ENCODE measurements at places on chromosomes 12 and 14.

- no peak for DNase-seq
These were observed 52.5 kb downstream of the RNF34 start for GRCh38 chr12:121452340-121452984.

GRCh38 chr12:94872007-94872653, 131.4 kb downstream of the NDUFA12 start:
- DNase-seq: no peak

GRCh38 chr12:50344245-50344644, 52.2 kb downstream of the FAM186A start:
- DNase-seq: no peak

DNA sequence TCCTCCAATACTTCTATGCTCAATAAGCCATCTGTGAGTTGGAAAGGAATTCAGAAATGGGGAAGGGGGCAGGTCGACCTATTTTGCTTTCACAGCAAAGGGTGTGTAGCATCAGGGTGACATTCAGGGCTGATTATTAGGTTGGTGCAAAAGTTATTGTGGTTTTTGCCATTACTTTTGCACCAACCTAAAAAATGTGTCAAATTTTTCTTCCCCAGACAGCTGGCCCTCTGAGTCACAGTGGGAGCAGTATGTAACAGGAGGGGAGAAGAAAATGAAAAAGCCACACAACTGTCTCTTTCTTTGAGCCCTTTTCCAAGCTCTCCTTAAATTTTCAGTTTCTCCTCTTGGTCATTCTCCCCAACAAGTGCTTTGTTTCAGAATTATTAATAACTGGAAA, 47.1 kb upstream of the GZMB start:
- DNase-seq: no peak

GRCh38 chr14:58823312-58823711, 185.6 kb downstream of the DACT1 start:
- DNase-seq: no peak

- no peak for DNase-seq
These were observed 11.7 kb upstream of the ITGB7 start for GRCh38 chr12:53218551-53219291.

DNA sequence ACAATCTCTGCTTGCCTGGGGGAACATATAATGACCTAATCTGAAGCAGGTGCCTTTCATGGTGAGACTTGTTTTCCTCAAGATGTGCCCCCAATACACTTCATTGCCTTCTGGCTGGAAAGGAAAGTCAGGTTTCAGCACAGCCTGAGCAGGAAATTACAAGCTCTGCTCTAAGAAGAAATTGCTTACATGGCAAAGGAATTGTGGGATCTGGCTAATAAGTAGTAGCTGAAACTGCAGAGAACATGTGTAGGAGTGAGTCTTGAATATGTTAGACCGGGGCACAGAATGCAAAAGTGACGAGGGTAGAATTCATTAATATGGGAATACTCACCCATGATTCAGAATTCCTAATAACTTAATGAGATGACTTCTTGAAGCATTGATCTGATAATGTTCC, 6.3 kb upstream of the CFAP54 start:
- DNase-seq: no peak

GRCh38 chr14:65110525-65110924, 8.2 kb upstream of the MAX start:
- no peak for DNase-seq

DNA sequence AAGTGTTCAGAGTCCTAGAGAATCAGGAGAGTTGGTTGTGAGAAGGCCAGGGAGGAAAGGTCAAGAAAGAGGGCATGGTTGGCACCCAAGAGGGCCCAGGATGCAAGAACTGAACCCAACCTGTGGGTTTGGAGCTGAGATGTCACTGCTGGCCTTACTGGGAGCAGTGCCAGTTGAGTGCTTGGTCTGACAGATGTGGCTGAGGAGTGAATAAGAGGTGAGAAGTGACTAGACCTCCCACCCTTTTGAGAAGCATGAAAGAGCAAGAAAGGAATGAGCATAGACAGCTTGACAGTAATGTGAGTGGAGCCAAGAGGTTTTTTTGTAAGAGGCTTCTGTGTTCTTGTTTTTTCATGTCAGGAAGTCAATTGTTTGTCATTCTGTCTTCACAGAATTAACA, 95.3 kb downstream of the FGD4 start:
- DNase-seq: no peak

- DNase-seq: no peak
These were observed 80.4 kb downstream of the VWF start for GRCh38 chr12:6044082-6044481.

- DNase-seq: no peak
These were observed 5.1 kb upstream of the SIX1 start for GRCh38 chr14:60654334-60654821.

- no peak for DNase-seq
These were observed 323.9 kb downstream of the TMEM132D start for GRCh38 chr12:129579879-129580278.

GRCh38 chr12:111685322-111685810, 390 bp downstream of the BRAP start:
- peak; percentile 66 for DNase-seq

GRCh38 chr14:48725051-48725734, 861.0 kb downstream of the RPS29 start:
- no peak for DNase-seq

DNA sequence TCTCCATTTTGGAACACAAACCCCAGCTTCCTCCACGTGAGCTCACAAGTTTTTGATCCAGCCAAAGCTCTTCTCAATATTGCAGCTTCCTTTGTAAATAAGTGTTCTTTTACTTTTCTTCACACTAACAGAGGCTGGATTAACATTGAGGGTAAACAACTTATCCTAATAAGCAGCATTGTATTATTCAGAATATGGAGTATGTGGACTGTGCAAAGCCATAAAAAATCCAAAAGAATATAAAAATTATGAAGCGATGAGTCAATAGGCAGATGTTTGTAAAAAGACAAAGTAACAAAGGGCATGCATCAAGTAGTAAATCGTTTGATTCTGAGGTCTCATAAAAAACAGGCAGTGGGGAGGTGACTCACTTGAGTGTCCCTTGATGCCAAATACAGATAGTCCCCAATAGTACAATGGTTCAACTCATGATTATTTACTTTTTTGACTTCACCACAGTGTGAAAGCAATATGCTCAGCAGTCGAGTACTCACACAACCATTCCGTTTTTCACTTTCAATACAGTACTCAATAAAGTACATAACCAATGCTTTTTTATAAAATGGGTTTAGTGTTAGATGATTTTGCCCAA, 23.1 kb upstream of the KCNK10 start:
- no peak for DNase-seq

DNA sequence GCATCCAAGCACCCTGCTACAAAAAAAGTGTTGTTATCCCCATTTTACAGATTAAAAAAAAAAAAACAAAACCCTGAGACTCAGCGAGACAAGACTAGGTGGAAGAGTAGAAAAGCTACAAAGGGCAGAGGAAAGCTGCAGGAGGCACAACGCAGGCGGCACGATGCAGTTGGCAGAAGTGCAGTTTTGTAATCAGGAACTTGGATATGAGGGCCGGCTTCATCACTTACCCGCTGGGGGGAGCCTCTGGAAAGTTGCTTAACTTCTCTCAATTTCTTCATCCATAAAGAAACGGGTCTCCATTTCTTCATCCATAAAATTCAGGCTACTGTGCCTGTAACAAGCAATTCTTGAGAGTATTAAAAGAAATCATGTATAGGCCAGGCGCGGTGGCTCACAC, 33.1 kb upstream of the CCDC60 start:
- no peak for DNase-seq

DNA sequence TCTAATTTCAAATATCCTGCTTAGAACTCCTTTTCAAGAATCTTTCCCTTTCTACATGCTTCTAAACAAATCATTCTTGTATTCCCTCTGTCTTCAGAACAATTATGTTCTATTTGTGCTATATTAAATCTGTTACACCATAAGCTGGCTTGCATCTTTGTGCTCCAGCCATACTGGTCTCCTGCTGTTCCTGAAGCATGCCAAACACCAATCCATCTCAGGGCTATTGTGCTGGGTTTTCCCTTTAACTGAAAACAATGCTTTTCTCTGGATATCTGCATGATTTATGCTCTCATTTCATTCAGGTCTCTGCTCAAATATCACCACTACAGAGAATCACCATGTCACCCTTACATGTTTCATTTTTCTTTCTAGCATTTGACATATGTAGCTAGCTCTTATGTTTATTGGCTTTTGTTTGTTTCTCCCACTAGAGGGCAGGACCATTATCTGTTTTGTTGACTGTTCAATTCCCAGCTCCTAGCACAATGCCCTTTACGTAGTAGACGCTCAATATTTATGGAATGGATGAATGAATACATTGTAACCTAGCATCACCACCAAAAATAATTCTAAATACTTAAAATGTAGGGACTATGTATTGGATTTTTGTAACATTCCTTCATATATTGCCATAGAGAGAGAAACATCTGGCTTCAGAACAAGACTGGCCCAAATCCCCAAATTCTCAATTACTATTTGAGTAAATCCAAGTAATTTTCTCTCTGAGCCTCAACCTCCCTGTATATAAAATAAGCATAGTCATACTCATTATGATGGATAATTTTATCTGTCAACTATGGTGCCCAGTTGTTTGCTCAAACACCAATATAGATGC, 302.0 kb upstream of the SYT1 start:
- DNase-seq: peak; percentile 6

DNA sequence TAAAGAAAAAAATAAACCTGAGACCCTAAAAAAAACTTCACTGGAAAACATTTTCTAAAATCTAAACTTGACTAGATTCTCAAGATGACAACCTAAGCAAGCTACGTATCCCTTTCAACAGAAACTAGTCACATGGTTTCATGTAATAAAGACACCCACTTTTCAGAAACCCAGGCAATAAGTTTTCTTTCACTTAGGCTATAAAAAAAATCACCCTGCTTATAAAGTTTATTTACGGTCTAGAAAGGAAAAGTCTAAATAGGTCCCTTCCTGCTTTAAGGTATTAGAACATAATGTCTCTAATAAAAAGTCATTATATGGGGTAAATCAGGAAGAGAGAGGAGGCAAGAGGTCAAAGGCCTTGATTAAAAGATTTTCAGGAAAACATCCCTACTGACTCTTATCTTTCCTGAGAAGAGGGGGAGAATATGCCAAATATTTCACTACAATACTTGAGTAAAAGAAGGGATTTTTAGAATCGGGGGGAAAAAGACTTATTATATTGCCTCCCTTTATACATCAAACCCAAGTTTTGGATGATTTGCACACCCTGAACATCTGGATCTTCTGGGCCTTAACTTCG, 9.5 kb downstream of the CLIP1 start:
- DNase-seq: no peak

DNA sequence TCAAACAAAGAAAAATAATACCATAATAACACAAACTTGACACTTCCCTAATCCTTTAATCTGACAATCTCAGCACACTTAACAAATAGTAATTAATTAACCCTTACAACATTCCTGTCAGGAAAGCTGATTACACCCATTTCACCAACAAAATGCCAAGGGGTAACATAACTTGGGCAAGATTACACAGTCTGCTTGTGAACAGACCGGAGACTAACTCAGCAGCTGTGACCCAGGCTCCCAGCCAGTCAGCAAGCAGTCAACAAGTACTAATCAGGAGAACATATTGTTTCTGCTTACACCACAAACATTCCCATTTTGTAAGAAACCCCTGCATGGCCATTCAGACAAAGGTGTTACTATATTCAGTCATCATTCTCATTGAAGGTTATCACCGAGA, 592.5 kb upstream of the FLRT2 start:
- no peak for DNase-seq

- no peak for DNase-seq
These were observed 92.9 kb upstream of the EGLN3 start for GRCh38 chr14:34043627-34044372.

DNA sequence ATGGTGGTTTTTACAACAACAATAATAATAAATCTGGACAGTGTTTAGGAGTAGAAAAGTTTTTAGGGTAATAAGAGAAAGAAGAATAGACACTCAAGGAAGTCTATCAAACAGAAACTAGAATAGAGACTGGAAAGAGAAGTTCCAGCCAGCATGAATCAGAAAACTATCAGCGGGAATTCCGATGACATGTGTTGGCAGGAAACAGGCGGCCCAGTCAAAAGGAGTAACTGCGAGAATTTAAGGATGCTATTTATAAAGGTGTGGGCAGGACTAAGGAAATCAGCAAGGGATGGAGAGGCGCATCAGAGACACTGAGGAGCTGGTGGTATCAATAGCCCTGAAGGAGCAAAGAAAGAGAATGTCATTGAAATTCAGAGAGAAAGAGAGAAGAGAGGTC, 89.9 kb downstream of the TBX5 start:
- no peak for DNase-seq
